Activated CD8-positive, alpha-beta memory T cell treated with anti-CD3 and anti-CD28 coated beads for 48 hours (primary cell): ENCODE measurements at places on chromosomes 2 and 18.

DNA sequence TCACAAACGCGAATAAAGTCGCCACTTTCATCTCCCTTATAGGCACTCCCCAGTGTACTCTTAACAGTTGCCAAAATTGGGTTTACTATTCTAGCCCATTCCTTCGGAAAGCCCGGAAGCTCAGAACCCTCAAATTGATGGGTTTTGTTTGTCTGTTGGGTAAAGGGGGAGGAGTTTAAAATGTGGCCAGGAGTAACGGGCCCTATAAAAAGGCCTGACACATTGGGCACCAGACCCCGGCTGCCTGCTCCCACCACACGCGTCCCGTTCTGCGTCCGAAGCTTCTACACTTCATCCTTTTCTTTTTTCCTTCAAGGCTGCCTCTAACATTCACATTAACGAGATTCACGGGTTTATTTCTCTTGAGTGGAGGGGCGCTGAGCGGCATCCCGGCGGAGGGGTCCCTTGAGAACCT is 837 bp downstream of the NHEJ1 start:
- no peak for DNase-seq

DNA sequence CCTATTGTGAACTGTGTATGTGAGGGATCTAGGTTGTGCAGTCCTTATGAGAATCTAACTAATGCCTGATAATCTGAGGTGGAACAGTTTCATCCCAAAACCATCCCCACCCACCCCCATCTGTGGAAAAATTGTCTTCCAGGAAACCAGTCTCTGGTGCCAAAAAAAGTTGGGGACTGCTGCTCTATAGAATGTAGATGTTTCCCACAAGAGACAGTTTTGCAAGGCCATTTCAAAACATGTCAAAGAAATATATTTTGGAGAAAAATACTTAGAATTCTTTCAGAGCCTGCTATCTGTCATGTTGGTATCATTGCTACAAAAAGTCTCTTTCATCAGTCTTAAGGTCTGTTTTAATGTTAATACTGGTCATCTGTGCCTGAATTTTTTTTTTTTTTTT is 4.1 kb upstream of the SLC39A10 start:
- DNase-seq = no peak

GRCh38 chr2:37449761-37450296 is 105.4 kb downstream of the QPCT start:
- DNase-seq = no peak

- no peak for DNase-seq
Measured at GRCh38 chr18:67179726-67180125, 336.8 kb downstream of the DSEL start.

DNA sequence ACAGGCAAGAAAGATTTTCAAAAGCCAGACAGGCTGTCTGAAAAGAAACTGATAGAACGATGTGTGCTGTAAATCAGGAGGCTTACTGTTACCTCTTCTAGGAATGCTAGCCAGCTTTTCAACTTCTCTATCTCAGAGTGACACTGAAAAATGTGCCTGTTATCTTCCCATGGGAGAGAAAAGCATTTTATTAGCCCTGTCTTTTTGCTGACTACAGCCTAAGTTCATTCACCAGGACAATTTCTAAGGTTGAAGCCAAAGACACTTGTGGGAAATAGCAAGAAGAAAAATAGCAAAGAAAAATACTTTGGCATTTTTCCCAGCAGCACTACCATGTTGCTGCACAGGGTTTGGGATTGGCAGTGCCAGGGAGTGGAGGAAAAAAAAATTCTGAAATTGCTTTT is 34.0 kb downstream of the ABCB11 start:
- DNase-seq = no peak
